ENCODE measurements at places on chromosomes 16 and 17. TPM values are rescaled to one million over a fixed set of nuclear protein-coding genes. Genes with fewer than 3 reads are reported as not detected.

Gene KRTAP4-3
- total RNA-seq = not detected

Gene ASGR1
- total RNA-seq = 17.7 TPM

Gene PRR35
- total RNA-seq = 0.72 TPM

Gene CDH1
- total RNA-seq = 265 TPM

Gene SALL1
- total RNA-seq = 67.0 TPM

Gene RANBP10
- 16.1 TPM for total RNA-seq

Gene AHSP
- 0.81 TPM for total RNA-seq

All from WTC11 (cell line).